ENCODE measurements at places on chromosomes 5 and 9. TPM values are rescaled to one million over a fixed set of nuclear protein-coding genes. Genes with fewer than 3 reads are reported as not detected.

CCDC192 gene
- not detected for total RNA-seq

PCDHAC1 gene
- total RNA-seq = not detected

SPATA31C1 gene
- not detected for total RNA-seq

TSLP gene
- total RNA-seq = 4.1 TPM

LURAP1L gene
- 28.9 TPM for total RNA-seq

ST6GALNAC4 gene
- total RNA-seq = 74.1 TPM

BHMT gene
- total RNA-seq = not detected

PCDHB2 gene
- 0.59 TPM for total RNA-seq

CD72 gene
- total RNA-seq = 4.4 TPM

EGFLAM gene
- 18.2 TPM for total RNA-seq

FOXD4L3 gene
- total RNA-seq = under 0.01 TPM

OR1L1 gene
- total RNA-seq = not detected

ADAMTSL1 gene
- 134 TPM for total RNA-seq

RAB24 gene
- total RNA-seq = 9.9 TPM

ADAMTS6 gene
- 68.6 TPM for total RNA-seq

LRRC14B gene
- not detected for total RNA-seq

GAS1 gene
- 9.4 TPM for total RNA-seq

MAPK9 gene
- 19.1 TPM for total RNA-seq

DDX46 gene
- 21.3 TPM for total RNA-seq

C9orf50 gene
- not detected for total RNA-seq

NR5A1 gene
- not detected for total RNA-seq

NIPAL4 gene
- not detected for total RNA-seq

ASPN gene
- 0.78 TPM for total RNA-seq

MAST4 gene
- 4.8 TPM for total RNA-seq

DMGDH gene
- 0.59 TPM for total RNA-seq

SV2C gene
- total RNA-seq = not detected

CDHR2 gene
- not detected for total RNA-seq

COMMD10 gene
- total RNA-seq = 26.8 TPM

FBP2 gene
- total RNA-seq = under 0.01 TPM

LMAN2 gene
- 352 TPM for total RNA-seq

SLC44A1 gene
- total RNA-seq = 93.0 TPM

TMOD1 gene
- total RNA-seq = under 0.01 TPM
